Activated CD4-positive, alpha-beta memory T cell treated with anti-CD3 and anti-CD28 coated beads for 36 hours (primary cell): ENCODE measurements at places on chromosomes 6 and 20. TPM values are rescaled to one million over a fixed set of nuclear protein-coding genes. Genes with fewer than 3 reads are reported as not detected.

The PI16 gene
- 1.1 TPM for total RNA-seq

The HLA-DRB5 gene
- total RNA-seq, result 0.82 TPM

The HEY2 gene
- total RNA-seq, result not detected

The TMEM151B gene
- 0.12 TPM for total RNA-seq

The GPR63 gene
- total RNA-seq, result 1.5 TPM

The SERINC3 gene
- 57.3 TPM for total RNA-seq

The WFDC12 gene
- total RNA-seq, result not detected

The SLC16A10 gene
- 3.4 TPM for total RNA-seq

The BMP6 gene
- 0.40 TPM for total RNA-seq

The TSPO2 gene
- not detected for total RNA-seq

The PPP1R3G gene
- total RNA-seq, result not detected

The RFX6 gene
- not detected for total RNA-seq

The CASS4 gene
- total RNA-seq, result 7.8 TPM

The REV3L gene
- 15.0 TPM for total RNA-seq

The ACAT2 gene
- total RNA-seq, result 116 TPM

The SNAI1 gene
- not detected for total RNA-seq

The ASXL1 gene
- 141 TPM for total RNA-seq

The TMEM170B gene
- total RNA-seq, result 0.83 TPM

The TXLNB gene
- 0.31 TPM for total RNA-seq

The SALL4 gene
- total RNA-seq, result not detected

The DLL1 gene
- total RNA-seq, result 0.41 TPM

The MUC22 gene
- not detected for total RNA-seq

The TNFRSF6B gene
- total RNA-seq, result not detected

The DEFB114 gene
- total RNA-seq, result not detected

The CST3 gene
- 0.26 TPM for total RNA-seq

The TOP1 gene
- total RNA-seq, result 128 TPM

The TRIM31 gene
- not detected for total RNA-seq

The ATXN1 gene
- total RNA-seq, result 36.7 TPM

The NHSL1 gene
- total RNA-seq, result 0.95 TPM

The TMEM200A gene
- 0.34 TPM for total RNA-seq

The OR2H2 gene
- not detected for total RNA-seq

The GATA5 gene
- total RNA-seq, result not detected

The RIPOR3 gene
- not detected for total RNA-seq

The KCNK16 gene
- not detected for total RNA-seq

The PROKR2 gene
- not detected for total RNA-seq

The BMP7 gene
- not detected for total RNA-seq

The MYL9 gene
- total RNA-seq, result 0.12 TPM

The TMEM217 gene
- total RNA-seq, result 3.3 TPM

The SEMG1 gene
- not detected for total RNA-seq

The PIGU gene
- total RNA-seq, result 19.0 TPM

The VIP gene
- total RNA-seq, result not detected

The PSORS1C2 gene
- not detected for total RNA-seq

The FKBP1C gene
- total RNA-seq, result 0.48 TPM

The RWDD2A gene
- total RNA-seq, result 2.6 TPM

The TFAP2D gene
- not detected for total RNA-seq

The SLPI gene
- total RNA-seq, result not detected

The CLPSL2 gene
- total RNA-seq, result not detected

The LY6G5C gene
- 1.4 TPM for total RNA-seq

The GPR6 gene
- total RNA-seq, result not detected

The PBOV1 gene
- not detected for total RNA-seq

The MEP1A gene
- total RNA-seq, result not detected

The C6orf132 gene
- total RNA-seq, result 0.22 TPM

The SLC35D3 gene
- not detected for total RNA-seq

The CST4 gene
- total RNA-seq, result not detected

The TUBB1 gene
- total RNA-seq, result not detected

The CRISP3 gene
- not detected for total RNA-seq

The CDK19 gene
- 18.4 TPM for total RNA-seq

The ASIP gene
- not detected for total RNA-seq

The BIRC7 gene
- not detected for total RNA-seq

The PDYN gene
- total RNA-seq, result not detected
